ENCODE measurements at places on chromosomes 4 and X.

DNA sequence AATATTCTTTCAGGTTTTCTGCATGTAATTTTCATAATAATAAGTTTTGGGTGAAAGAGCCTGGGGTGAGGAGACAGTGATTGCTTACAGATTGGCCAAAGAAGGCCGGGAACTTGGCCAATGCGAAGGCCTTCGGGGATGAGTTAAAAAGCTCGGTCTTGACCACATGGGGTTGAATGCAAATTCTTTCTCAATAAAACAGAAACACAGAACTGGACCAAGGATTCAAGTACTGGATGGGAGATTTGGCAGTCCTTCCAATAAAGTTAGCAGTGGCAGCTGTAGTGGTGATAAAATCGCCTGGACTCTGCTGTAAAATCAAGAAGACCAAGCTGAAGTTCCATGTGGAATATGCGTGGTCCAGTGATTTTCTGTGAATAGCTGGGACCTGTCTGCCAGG, 282.2 kb upstream of the KLF3 start:
- DNase-seq: no peak

DNA sequence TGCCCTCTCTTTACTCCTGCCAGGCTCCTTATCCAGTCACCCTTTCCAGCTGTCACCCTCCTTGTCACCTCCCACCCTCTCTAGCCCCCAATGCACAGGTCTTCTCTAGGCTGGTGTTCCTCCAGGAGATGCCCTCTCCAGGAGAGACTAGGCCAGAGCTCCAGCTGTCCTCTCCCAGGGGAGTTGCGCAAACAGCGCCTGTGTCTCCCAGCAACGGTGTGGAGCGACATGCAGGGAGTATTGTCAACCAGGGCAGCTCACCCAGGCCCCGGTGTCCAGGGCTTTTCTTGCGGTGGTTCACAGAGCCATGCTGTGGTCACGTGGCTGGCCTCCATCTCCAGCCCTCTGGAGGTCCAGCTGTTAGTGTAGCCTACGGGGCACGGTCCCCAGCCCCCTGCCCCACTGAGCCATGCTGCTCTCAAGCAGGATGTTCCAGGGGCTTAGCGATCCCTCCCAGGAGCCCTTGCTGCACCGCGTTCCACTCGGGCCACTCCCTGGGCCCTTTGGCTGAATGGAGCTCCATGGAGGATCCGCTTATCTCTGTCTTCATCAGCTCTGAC, 34.8 kb downstream of the CCNQ start:
- no peak for DNase-seq

DNA sequence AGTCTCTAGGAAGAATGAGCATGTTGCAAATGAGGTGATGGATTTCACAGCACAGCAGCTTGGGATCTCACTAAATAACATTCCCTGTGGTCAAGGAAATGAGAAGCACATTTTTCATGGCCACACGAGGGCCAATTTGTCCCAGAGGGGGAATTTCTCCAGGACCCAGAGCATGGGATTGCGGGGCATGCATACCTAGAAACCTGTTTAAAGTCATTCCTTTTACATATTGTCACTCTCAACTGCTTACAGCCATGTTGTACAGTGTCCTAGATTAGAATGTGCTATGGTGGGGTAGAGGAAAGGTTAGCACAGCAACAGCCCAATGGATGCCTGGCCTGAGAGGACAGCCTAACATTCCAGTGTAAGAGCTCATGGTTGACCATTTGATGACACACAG, 37.4 kb upstream of the NLGN4X start:
- no peak for DNase-seq

- DNase-seq: no peak
Observed at GRCh38 chr4:187166886-187167512, 443.3 kb upstream of the FAT1 start.

- DNase-seq: no peak
Observed at GRCh38 chrX:96683997-96684338, 674 bp upstream of the DIAPH2 start.

DNA sequence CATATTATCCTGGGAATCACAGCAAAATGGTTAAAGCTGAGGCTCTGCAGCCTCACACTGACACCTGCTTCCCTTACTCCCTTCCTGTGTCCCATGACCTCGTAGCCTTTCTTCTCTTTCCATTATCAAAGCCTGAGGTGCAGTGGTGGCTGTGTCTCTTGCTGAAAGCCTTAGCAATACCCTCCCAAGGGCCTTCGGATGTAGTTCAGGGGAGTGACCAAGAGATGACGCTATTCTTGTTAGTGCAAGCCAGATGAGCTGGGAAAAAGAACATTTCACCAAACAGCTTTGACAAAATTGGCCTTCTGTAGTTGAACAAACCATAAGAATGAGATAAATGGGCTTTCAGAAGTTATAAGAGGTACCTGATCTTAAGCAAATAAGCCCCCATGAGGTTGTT, 31.6 kb downstream of the SMIM10L2A start:
- no peak for DNase-seq

DNA sequence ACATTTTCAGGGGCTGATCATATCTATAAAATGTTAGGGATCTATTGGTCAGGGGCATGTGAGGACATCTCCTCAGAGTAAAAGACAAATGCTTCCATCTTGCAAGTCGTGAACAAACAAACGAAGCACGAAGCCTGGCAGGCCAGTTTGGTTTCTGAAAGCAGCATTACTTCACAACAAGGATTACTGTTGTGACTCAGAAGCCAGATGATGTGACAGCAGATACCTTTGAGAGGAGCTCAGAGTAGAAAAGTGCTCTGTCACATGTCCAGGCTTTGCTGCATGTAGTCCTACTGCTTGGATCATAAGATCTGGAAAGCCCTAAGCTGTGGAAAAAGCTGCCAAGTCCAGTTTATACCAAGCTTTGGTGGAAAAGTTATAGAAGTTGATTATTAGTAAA, 1827.2 kb downstream of the ARAP2 start:
- DNase-seq: no peak

GRCh38 chr4:168498251-168498650, 1.4 kb downstream of the PALLD start:
- no peak for DNase-seq

GRCh38 chr4:61571761-61572559, 371.8 kb downstream of the ADGRL3 start:
- DNase-seq: no peak

GRCh38 chr4:160318567-160319220, 1215.8 kb downstream of the RAPGEF2 start:
- no peak for DNase-seq

DNA sequence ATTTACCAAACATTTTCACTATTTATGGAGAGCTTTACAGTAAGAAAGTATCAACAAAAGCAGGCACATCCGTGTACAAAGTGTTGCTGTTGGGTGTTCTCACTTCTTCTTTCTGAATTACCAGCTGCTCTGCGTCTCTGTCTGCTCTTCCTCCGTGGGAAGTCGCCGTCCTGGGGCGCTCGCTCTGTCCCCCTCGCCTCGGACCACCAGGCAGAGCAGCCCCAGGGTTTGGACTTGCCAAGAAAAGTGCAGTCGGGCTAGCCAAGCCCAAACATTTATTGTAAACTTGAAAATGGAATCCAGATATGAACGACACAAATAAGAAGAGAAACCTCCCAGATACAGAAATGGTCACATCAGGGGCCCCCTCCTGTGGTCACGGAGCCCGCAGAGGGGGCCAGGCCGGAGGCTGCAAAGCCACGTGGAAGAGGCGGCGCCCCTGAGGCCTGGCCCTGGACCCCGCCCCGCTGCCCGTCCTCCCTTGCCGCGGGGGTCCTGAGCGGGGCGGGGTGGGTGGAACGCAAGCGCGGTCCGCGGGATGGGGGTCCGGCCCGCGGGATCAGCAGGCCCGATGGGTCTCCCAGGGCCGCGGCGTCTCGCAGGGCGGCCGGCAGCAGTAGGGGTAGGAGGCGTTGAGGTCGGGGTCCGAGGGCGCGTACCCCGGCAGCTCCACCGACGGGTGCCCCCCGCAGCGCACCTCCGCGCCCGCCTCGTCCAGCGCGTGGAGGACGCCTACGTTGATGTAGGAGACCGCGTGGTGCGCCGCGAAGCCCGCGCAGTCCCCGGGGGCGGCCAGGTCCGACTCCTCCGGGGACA, 1.5 kb downstream of the TMEM271 start:
- no peak for DNase-seq

GRCh38 chrX:7163146-7163677, 15.3 kb upstream of the PUDP start:
- DNase-seq: no peak

DNA sequence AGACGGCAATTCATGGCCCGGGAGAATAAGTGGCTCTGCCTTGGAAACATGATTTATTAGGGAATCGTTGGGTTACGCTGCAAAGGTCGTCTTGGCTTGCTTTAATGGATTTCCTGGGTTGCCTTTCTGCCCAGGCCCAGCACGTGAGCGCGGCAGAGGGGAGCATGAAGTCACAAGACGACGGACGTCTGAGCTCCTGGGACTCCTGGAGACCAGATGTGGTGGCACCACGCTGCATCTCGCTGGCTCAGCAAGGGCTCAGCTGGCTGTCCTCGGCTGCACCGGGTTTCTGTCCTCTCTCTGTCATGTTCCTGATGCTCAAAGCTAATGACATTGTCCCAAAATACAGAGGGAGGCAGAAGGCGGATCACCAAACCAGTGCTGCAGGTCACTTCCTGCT, 61.2 kb downstream of the C4orf50 start:
- no peak for DNase-seq

DNA sequence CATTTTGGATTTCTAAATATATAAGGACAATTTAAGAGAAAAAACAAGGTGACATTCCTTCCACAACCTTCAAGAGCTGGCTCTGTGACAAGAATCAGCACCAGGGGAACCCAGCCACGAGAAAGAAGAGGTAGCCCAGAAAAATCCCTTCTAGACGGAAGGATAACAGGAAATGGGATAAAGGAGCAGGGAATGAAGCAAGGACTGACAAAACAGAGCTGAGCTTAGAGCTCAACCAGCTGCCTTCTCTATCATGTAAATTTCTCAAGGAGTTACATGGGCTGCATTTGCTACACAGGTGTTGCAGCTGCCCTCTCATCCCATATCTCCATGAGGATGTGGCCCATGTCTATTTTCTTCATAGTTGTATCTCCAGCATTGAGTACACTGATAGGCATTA, 154.2 kb upstream of the PRDX4 start:
- no peak for DNase-seq

DNA sequence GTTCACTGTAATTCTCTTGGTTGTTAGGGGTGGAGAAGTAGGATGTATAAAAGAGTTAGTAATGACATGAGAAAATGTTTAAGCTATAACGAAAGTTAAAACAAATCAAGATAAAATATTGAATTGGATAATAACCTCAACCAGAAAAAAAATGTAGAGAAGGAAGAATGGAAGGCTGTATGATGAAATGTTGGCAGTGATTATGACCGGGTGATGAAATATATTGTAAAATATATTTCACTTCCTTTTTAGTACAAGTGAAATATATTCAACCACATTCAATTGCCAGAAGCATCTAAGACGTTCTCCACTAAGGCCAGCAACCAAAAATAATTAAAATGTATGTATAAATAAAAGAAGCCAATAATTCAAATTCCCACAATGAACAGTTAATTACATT, 309.3 kb upstream of the FGF13 start:
- DNase-seq: no peak

GRCh38 chrX:40543661-40544328, 37.0 kb upstream of the ATP6AP2 start:
- DNase-seq: peak; percentile 30

DNA sequence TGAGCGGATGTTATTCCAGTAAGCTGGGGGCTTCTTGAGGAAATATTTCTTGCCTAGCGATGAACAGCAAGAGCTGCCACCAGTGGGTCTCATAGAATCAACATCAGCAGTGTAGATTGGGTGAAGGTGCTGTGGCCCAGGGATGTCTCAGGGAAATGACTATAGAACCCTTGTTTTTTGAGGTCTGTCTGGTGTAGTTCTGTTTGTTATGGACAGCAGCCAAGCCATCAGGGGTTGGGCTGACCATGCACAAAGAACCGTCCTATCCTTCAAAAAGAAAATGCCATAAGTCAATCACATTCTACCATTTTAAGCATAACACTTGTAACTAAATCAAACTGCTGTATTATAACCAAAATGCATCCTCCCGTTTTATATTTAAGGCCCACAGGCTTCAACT, 17.3 kb upstream of the C1GALT1C1 start:
- no peak for DNase-seq

GRCh38 chrX:30612250-30612655, 34.7 kb upstream of the TASL start:
- no peak for DNase-seq

DNA sequence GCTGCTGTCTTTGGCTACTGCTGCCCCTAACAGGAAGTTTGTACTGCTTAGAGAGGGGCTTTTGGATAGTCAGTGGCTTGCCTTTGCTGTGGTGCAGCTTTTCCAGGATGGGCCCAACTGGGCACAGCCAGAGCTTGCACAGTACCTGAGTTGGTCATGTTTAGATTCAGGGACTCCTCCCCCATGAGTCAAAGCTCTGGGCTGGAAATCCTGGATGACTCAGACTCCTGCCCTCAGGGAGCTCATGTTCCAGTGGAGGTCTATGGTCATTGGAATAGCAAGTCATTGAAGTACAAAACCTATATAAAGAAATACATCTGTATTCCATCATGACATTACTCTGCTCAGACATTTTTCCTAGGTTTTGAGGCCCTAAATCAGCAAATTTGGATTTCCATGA, 66.7 kb upstream of the PJA1 start:
- no peak for DNase-seq

DNA sequence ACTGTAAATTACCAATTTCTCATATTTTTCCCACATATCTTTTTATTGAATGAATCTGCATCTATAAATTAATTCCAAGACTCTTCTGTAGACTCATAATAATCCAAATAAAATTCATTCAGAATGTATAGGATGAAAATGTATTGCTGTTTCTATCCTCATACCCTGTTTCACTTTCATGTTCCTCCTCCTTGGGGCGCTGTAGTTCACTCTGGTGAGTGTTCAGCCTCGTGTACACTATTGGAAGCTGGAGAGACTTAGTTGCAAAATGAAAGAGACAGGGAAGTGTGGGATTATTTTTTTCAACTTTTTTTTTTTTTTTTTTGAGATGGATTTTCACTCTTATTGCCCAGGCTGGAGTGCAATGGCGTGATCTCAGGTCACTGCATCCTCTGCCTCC, 296.1 kb downstream of the TLL1 start:
- no peak for DNase-seq

DNA sequence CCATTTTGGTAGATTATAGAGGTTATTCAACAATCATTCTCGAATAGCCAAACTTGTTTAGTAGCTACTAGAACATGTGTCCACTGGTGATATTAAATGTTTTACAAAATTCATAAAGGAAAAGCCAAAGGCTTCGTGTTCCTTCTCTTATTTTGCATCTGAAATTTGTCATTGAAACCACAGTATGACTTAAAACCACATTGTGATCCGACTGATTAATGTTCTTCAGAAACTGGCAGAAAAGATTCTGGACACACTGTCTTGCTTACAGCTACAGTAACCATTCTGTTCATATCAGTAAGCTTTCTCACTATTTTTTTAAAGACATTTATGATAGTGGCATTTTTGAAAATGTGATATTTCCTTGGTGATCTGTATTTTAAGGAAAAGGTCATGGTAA, 2.6 kb upstream of the SMARCA1 start:
- DNase-seq: no peak

GRCh38 chrX:153774576-153775292, 6.1 kb upstream of the SRPK3 start:
- DNase-seq: no peak

Measured in CD4-positive, alpha-beta T cell treated with Interleukin-4 for 4 hours (primary cell).